ENCODE measurements at places on chromosomes 6 and 20. TPM values are rescaled to one million over a fixed set of nuclear protein-coding genes. Genes with fewer than 3 reads are reported as not detected.

DNA sequence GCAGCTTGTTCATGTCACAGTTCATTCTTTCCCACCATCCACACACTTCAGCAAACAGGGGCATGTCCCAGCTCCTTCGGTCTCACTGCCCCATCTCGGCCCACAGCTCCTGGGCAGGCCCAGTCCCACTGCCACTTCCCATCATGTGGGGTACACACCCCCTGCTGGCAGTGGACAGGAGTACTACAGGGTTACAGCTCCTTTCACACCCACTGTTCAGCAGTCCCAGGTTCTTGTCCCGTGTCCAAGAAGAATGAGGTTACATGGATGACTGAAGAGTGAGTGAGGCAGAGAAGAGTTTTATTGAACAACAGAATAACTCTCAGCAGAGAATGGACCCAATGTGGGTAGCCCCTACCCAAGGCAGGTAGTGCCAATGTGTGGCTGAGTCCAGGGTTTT, 77.8 kb upstream of the SMLR1 start:
- no peak for DNase-seq

GRCh38 chr20:51594236-51595057, 51.9 kb upstream of the NFATC2 start:
- DNase-seq: no peak

- no peak for DNase-seq
Measured at GRCh38 chr6:151651639-151652038, 155.8 kb upstream of the ESR1 start.

- no peak for DNase-seq
Measured at GRCh38 chr6:45737331-45738056, 278.2 kb downstream of the CLIC5 start.

DNA sequence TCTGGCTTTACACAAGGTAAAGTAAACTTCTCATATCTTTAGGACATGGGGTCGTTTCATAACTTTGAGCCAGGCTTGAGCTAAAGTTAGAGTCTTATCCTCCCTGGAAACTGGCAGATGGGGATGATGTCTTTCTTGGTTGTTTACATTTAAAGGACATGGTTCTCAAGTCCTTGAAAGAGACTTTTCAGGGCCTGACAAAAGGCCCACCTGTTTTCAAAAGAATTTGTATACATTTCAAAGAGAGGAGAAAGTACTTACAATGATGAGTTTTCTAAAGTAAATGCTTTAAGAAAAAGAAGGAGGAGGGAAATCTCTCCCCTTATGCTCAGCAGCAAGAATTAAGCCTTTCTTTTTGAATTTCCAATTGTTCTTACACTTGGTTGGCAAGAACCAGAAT, 45.7 kb upstream of the TINAG start:
- no peak for DNase-seq

DNA sequence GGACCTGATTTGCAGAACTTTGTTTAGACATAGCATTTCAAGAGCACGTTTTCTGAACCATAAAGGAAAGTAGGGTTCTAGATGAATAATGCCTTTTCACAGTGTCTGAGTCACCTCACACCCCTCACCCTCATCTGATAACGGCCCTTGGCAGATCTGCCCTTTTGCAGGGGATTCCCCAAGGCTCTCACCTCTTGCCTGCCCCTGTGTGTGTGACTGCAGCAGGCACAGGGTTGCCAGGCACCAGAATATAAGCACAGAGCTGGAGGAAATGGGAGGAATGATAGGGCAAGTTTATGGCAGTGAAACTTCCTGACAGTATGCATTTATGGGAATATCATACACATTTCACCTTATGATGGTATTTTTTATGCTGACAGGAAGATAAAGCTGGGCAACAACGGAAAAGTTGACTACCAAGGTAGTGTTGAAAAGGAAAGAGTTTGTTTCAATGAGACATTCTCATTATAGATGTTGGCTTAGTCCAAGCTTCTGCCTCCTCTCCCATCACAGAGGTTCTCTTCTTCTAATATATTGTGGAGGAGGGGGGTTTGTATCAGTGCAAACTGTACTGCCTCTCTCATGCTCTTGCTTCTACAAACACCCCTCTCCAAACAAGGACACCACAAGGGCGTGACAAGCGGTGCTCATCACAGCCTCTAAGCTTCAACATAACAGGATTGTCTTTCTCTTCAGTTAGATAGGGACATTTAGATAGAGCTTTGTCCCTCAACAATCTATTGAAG, 101.5 kb upstream of the BACH2 start:
- DNase-seq: no peak

GRCh38 chr6:129209355-129209754, 326.4 kb downstream of the LAMA2 start:
- no peak for DNase-seq

DNA sequence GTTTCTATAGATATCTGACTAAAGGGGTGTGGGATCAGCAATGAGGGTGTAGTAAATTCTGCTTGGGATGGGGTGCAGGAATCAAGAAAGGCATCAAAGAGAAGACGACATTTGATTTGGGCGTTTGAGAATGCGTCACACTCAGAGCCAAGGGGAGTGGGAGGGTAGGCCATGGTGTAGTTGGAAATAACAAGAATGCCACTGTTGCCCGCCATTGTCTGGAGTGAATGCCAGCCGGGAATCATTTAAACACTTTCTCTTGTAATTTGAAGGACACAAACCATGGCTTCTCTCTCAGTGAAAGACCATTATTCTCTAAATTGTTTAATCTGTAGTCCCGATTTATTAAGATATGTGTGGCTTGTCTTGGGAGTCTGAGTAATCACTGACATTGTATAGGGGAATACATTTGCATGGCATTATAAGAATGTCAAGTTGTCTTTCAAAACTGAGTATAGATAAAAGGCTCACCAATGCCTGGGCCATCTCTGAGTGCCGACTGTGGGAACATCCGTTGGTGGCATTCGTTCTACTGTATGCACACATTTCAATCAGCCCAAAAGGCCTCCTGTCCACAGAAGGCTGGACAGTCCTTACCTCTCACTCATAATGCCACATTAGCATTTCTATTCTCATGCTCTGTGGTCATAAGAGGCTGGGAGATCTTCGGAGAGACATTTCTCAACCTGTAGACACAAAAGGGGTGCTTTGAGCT, 777.8 kb downstream of the KIF16B start:
- no peak for DNase-seq

DNA sequence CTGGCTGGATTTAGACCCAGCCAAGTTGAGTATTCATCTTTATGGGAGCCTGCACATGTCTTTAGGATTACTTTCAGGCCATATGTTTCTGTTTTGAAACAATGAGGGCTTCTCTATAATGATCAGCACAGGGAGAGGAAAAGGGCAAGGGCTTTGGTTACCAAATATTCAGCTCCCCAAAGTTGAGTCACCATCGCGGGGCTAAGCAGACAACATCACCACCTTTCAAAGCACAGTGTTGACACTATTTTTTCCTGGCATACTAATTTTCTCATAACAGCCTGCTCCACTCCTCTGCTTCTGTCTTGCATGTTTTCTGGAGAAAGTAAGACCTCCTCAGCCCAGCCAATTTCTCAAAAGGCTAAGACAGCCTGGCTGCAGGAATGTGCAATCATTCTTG, 4.9 kb downstream of the SCML4 start:
- no peak for DNase-seq

GRCh38 chr20:63053432-63054102, 46.8 kb upstream of the BHLHE23 start:
- DNase-seq: no peak

Gene LINC00237
- 0.17 TPM for polyA plus RNA-seq

DNA sequence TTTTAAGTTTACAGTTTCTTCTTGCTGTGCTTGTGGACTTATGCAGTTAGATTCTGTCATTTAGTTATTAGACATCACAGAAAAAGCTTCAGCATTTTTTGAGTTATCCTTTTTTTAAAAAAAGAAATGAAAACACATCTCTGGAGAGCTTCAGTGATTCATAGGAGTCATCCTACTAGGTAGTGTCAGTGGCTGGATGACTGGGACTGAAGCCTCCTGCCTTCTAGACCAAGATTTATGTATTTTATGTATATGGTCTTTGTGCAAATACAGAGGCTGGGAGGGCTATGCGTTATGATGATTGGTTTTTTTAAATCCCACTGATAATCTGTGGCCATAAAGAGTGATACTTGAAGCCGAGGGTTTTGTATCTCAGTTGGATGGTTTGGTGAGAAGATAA, 125.9 kb upstream of the JAG1 start:
- no peak for DNase-seq

- DNase-seq: no peak
Measured at GRCh38 chr6:134379076-134379475, 61.2 kb upstream of the SGK1 start.

- no peak for DNase-seq
Measured at GRCh38 chr6:31091680-31092079, 20.7 kb downstream of the C6orf15 start.

DNA sequence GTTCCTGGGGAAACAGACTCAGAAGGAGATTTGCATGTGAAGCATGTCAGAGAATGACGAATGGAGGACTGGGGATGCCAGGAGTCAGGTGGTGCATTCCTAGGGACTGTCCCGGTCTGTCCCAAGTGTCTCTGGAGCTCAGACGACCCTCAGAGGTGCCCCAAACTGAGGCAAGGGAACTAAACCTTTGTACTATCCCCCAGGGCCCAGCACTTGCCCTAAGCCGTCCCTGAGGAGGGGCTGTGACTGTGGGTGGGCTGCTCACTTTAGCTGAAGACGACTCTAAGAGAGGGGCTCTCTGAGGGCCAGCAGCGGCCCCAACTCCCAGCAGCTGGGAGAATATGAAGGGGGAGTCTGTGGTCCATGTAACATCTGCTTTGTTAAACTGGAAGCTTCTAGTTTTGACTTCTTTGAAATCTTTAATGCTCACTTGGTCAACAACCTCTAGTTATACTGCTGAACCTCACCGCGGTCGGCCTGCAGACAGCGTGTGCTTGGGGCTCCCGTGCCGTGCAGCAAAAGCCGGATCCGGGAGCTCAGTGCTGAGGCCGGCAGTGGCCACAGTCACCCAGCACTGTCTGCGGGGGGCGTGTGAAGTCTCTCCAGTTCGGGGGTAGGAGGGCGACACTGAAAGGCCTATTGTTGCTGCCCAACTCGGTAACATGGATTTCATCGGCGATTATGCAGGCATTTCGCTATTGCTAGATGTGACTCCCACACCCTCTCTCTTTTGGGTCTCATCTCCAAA, 34.2 kb downstream of the TUBB2B start:
- no peak for DNase-seq
